ENCODE measurements at places on chromosomes 5 and 9.

- no peak for DNase-seq
Observed at GRCh38 chr5:95878417-95879323, 56.1 kb upstream of the GLRX start.

- no peak for DNase-seq
Observed at GRCh38 chr9:100020121-100020795, 78.5 kb downstream of the ERP44 start.

DNA sequence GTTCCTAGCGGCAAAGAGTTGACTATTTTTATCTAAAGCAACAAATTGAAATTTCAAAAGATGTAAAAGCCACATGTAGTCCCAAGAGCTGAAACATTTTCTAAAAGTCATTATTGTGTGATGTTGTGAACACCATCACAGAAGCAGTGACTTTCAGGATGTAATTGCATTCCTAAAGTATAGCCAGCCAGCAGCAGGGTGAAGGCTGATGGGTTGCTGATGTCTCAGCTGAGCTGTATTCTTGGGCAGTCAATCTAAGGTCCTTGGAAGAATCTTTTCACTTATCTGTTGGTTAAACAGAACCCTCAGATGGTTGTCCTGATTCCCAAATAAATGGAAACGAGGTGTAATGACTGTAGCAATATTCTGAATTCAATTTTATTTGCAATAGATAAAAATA is 237.4 kb upstream of the WWC1 start:
- DNase-seq, result no peak

GRCh38 chr9:123346026-123346425 is 10.0 kb upstream of the CRB2 start:
- no peak for DNase-seq

GRCh38 chr9:85421641-85422040 is 320.1 kb downstream of the AGTPBP1 start:
- DNase-seq, result no peak

DNA sequence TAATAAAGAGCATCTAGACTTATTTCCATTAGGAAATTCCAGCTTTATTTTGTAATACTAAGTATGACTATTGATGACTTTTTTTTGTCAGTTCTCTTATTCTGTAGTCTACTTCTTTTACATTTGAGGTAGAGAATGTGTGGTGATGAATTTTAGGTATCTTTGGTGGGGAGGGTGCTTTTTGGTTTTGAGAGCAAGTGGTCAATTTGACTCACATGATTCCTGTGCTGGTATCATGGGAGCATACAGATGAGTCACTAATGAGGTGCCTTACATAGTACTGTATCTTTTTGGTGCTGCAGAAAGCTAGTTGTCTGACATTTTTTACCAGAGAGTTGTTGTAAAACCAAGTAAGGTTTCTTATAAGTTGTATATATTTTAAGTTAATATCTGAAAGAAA is 35.3 kb downstream of the ERBIN start:
- no peak for DNase-seq

- DNase-seq, result no peak
Observed at GRCh38 chr5:73827106-73827450, 201.1 kb downstream of the ARHGEF28 start.

- no peak for DNase-seq
Observed at GRCh38 chr9:137077758-137078693, 709 bp downstream of the UAP1L1 start.

DNA sequence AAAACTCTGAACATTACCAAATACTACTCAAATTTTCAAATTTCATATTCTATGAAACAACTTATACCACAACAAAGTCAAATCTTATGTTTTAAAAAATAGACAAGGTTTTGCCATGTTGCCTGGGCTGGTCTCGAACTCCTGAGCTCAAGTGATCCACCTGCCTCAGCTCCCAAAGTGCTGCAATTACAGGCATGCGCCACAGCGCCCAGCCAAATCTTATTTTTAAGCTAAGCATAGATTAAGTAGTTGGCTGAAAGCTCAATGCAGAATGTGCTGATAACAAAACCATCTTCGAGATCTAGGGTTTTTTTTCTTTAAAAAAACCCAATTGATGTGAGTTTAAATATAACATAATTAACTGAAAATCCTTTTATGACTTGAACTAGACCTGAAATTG is 6.4 kb downstream of the LMBRD2 start:
- DNase-seq, result no peak

GRCh38 chr5:170312666-170313065 is 15.1 kb upstream of the LCP2 start:
- DNase-seq, result no peak

GRCh38 chr5:5533927-5534326 is 111.5 kb downstream of the ICE1 start:
- no peak for DNase-seq

GRCh38 chr5:7540736-7541485 is 145.0 kb downstream of the ADCY2 start:
- no peak for DNase-seq

- no peak for DNase-seq
Observed at GRCh38 chr9:98218562-98219363, 26.3 kb upstream of the CORO2A start.

DNA sequence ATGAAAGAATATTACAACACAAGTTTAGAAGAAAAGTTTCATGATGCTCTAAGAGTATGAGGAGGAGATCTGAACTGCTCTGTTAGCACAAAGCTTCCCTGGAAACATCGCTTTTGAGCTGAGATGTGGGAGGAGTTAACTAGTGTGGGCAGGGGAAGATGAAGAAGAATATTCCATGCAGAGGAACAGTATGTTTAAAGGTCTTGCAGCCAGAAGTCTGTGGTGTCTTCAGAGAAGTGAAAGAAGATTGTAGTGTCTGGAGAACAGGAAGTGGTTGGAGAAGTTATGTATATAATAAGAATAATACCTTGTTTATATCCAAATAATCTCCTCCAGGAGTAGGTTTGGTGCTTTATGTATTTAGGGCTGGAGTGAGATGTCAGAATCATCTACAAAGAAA is 406.7 kb downstream of the MAN2A1 start:
- no peak for DNase-seq

GRCh38 chr9:92094655-92095054 is 20.6 kb downstream of the SPTLC1 start:
- DNase-seq, result no peak

DNA sequence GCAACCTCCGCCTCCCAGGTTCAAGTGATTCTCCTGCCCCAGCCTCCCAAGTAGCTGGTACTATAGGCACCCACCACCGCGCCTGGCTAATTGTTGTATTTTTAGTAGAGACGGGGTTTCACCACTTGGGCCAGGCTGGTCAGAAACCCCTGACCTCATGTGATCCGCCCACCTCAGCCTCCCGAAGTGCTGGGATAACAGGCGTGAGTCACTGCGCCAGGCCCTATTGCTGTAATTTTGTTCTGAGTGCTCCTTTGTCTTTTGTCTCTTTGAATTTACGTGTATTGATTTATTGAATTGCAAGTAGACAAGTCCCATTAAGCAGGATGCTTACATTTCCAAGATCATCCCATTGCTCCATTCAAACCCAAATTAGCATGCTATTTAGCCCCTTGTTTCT is 186.7 kb downstream of the MSX2 start:
- DNase-seq, result no peak

DNA sequence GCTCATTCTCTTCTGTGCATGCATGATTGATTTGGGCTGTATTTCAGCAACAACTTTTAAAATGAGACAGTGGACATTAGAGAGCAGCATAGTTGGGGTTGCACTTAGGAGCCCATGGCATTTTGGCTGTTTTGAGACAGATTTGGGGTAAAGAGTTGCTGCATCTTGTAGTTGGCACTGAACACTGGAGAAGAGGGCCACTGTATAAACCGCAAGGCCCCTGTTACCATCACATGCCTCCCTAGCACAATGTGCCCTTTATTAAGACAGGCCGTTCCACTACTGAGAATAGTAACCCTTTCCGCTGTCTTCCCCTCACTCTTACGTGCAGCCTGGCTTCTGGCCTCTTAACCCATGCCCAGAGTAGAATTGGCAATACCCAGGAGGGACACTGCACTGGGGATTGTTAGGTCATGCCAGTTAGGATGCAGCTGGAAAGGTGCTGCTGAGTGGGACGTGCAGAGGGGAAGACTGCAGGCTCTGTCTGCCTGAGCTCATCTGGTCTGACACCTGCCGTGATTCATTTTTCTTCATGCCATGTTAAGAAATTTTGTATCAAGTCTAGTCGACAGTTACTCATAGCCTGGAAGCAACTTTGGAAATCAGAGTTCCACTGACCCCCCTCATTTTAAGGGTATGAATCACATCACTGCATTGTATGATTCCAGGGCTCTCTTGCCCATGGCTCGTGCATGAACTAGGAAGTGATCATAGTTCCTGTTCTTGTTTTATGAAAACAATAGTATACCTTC is 146.9 kb upstream of the DMRT1 start:
- no peak for DNase-seq

DNA sequence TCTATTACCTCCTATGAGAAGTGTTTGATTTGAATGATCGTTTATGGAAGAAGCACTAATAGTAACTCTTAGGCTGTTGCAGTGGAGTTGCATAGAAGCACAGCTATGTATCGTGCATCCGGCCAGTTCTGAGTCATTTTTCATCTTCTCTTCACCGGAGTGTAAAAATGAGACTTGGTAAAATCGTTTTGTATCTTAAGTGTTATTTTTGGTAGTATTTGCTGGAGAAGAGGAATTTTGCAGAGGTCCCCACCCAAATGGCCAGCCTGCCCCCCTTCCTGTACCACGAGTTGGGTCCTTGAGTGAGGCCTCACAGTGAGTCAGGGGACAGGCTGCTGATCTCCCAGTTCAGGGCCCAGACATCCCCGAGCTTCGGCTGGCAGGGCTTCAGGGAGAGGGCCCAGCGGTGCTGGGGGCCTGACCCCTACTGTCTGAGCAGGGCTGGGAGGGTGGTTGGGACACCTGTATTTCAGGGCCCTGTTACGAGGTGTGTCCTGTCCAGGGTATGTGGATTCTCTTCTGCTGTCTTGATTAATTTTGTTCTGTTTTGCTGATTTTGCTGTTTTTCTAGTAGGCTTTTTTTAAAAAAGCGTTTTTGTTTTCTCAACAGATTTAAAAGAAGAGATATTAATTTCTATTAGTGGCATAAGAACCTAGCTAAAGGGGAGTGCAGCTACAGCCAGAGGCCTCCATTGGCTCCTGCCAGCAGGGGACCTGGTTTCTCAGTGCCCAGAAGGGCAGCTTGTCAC is 210.8 kb downstream of the TRIO start:
- no peak for DNase-seq

- DNase-seq, result no peak
Observed at GRCh38 chr9:132192728-132193127, 30.9 kb downstream of the NTNG2 start.

GRCh38 chr5:93348231-93348630 is 232.8 kb downstream of the NR2F1-AS1 start:
- no peak for DNase-seq

DNA sequence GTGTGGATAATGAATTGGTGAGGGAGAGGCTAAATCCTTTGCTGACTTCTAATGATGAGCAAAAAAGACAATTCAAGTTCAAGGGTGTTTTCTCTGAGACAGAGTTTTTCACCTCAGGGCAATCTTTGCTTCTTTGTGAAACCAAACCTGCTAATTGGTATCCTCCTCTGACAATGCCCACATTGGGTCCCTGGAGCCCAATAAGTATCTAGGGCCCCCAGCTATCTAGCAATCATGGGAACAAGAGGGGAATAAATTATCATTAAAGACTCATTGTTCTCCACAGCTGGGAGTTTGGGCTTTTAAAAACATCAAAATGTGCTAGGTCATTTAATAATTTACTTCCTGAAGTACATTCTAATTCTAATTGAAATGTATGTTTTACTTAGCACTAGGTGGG is 227.3 kb downstream of the TMEM167A start:
- DNase-seq, result no peak

DNA sequence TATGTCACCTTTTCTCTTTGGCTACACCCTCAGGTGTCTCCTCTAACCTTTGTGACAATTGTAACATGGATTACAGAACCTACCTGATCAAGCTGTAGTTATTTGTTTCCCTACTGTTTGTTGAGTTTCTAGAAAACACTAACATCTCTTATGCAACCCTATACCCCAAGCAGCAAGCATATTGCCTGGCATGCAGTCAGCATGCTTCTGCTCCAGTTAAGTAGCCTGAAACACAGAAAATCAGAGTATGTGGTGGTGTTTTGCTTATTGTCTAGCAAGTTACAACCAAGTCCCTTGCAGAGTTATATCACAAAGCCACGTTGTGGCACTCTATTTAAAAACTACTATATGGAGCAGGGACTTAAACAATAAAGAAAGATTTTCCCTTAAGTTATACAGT is 131.1 kb downstream of the CDH12 start:
- DNase-seq, result no peak

GRCh38 chr5:141050622-141051520 is at the start of gene PCDHB1:
PCDHB1 (plus strand) TSS chr5:141051374; CDS start chr5:141051471, 97 bp downstream.
- DNase-seq, result no peak

DNA sequence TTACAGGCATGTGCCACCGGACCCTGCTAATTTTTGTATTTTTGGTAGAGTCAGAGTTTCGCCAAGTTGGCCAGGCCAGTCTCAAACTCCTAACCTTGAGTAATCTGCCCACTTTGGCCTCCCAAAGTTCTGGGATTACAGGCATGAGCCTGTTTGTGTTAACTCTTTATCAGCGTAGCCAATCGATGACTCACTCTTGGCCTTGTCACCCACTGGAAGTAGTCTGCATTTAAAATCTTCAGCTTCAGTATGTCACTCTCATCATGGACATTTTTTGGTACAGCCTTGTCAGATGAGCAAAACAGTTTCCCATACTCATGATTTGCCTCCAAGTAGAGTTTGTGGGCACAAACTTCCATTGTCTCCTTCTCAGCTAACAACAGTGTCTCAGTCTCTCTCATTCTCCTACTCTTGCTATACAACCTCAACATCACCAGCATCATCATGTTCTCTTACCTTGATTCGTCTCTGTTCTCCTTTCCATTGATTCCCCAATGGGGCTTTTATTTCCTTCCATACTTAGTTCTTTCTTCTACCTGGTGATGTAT is 22.5 kb downstream of the MUSK start:
- DNase-seq, result no peak

DNA sequence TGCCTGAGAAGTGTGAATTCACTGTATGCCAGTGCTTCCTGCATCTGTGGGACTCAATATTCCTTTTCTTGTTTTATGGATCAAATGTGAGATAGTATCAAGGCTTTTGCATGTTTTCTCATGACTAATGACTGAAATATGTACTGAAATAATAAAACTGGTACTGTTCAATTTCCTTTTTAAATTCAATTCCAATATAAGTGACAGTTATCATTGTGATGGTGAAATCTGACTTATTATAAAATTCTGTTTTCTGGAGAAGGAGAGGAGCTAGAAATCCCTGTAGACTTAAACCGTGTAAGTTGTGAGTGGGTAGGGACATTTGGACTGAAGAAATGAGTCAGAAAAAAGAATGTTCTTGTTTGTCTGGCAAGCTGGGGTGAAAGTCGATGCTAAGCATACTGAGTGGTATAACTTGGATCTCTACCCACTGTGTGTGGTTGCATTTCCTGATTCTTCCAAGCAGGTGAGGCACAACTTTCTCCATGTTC is 245.2 kb downstream of the EFNA5 start:
- DNase-seq, result no peak

Measured in stimulated activated naive B cell treated with anti-CD40 and anti-IgM and Interleukin-4, amounts not matched to agents 10 μg/mL and 1 μg/mL and 100 μg/mL, for 72 hours (primary cell).